ENCODE measurements at places on chromosomes 13 and 19.

GRCh38 chr13:28582225-28582891 is 76.6 kb upstream of the POMP start:
- H3K36me3 ChIP-seq = no peaks in the 10 kb centered on the region
- no peaks in the 10 kb centered on the region for H3K27me3 ChIP-seq
- peak; percentile 44 for DNase-seq
- peaks cover 3% of the 10 kb centered on the region for H3K4me1 ChIP-seq
- H3K27ac ChIP-seq = no peak overlapping the region

DNA sequence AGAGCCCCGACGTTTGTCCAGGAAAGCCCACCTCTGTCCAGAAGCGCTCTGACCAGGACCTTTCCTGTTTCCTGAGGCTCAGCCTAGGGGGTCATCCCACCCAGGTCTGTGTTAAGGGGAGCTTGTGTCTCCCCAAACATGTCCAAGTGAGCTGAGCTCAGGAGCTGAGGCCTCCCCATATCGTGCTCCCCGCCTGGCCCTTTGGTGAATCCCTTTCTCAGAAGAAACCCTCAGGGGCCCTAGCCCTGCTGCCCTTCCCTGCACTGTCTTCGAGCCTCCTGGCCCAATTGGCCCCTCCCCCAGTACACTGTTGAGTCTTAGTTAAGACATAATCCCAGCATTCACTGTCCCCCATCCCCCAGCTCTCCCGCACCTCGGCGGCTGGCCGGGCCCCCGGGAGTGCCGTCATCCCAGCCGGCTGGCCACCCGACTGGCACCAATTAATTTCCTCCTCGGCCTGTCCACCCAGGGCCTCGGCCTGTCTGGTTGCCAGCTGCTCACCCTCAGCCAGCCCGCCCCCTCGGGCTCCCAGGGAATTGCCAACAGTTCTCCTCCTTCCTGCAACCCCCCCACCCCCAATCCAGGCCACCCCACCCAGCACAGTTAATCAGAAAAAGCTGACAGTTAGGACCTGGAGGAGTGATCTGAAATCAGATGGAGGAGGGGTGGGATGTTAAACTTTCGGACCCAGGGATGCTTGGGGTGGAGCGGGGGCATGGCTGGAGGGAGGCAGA is 13.6 kb downstream of the IER2 start:
- H3K4me3 ChIP-seq = peak overlapping the region; percentile 60
- no peaks in the 10 kb centered on the region for H3K27me3 ChIP-seq
- H3K27ac ChIP-seq = peak overlapping the region; percentile 89

DNA sequence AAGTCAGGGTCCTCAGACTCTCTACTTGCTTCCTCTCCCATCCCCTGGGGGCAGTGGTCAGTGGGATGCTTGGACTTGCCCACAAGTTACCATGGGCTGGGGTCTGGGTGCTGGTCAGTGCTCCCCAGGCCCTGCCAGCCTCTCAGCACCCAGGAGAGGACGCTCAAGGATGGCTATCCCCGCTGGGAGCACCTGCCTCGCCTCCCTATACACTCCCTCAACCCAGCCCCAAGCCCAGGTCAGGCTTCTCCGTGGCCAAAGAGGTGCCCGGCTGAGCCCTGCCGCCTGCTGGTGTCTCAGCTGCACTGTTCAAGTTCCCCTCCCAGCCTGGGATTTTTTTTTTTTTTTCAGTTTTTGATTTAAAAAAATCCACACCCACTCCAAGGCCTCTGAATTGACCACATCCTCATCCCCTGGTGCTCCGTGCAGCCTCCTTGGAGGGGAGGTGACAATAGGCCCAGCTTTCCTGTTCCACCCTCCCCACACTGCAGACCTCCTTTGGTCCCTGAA is 10.8 kb downstream of the F2RL3 start:
- H3K27ac ChIP-seq = no peak overlapping the region
- H3K27me3 ChIP-seq = no peaks in the 10 kb centered on the region
- DNase-seq = no peak
- H3K36me3 ChIP-seq = no peaks in the 10 kb centered on the region
- H3K4me1 ChIP-seq = peaks cover 30% of the 10 kb centered on the region
- no peak overlapping the region for H3K4me3 ChIP-seq

- peaks cover 3% of the 10 kb centered on the region for H3K4me1 ChIP-seq
- no peak for DNase-seq
- no peak overlapping the region for H3K27ac ChIP-seq
These were observed 505.3 kb downstream of the COG6 start for GRCh38 chr13:40160618-40161350.

GRCh38 chr13:92418818-92419412 is 807.7 kb upstream of the GPC6 start:
- no peak overlapping the region for H3K27ac ChIP-seq
- H3K36me3 ChIP-seq = no peaks in the 10 kb centered on the region
- no peak for DNase-seq

DNA sequence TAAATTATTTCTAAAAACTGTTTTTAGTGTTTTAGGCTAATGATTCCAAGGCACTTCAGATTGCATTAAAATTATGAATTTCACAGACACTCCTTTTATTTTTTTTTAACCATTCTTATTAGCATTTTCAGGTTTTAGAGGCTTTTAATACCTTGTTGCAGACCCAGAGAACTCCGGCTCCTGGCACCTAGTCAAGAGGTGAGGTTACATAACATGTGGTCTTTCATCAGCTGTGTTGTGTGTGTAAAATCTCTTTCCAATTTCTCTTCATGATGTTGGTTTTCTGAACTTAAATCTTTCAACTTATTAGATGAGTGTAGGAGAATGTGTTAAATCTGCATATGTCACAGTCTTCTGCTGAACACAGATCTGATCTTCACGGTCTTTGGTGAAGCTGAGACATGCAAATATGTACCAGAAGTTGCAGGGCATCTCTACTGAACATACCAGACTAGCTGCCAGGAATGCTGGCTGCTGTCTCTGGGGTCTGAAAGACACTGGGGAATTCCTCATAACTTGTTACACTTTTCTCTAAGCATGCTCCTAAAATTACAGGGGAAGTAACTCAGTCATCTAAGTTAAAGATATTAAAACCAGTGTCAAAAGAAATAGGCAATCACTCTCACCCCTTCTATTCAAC is 1165.3 kb downstream of the EFNB2 start:
- no peak overlapping the region for H3K27ac ChIP-seq
- no peaks in the 10 kb centered on the region for H3K27me3 ChIP-seq
- no peaks in the 10 kb centered on the region for H3K36me3 ChIP-seq
- H3K4me3 ChIP-seq = no peak overlapping the region
- no peak for DNase-seq
- H3K4me1 ChIP-seq = no peaks in the 10 kb centered on the region

DNA sequence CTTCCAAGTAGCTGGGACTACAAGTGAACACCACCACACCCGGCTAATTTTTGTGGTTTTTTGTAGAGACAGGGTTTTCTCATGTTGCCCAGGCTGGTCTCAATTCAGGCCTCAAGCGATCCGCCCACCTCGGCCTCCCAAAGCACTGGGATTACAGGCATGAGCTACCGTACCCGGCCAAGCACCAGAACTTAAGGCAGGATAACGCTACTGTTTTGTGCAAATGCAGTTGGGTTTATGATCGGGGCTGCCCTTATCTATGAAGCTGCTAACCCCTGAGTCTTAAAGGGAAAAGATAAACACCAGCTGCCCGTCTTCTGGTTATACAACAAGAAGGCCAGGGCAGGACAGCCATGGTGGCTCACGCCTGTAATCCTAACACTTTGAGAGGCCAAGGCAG is 12.6 kb upstream of the TM6SF2 start:
- H3K27me3 ChIP-seq = no peaks in the 10 kb centered on the region
- no peak for DNase-seq
- H3K4me1 ChIP-seq = no peaks in the 10 kb centered on the region
- H3K36me3 ChIP-seq = peaks cover 59% of the 10 kb centered on the region

DNA sequence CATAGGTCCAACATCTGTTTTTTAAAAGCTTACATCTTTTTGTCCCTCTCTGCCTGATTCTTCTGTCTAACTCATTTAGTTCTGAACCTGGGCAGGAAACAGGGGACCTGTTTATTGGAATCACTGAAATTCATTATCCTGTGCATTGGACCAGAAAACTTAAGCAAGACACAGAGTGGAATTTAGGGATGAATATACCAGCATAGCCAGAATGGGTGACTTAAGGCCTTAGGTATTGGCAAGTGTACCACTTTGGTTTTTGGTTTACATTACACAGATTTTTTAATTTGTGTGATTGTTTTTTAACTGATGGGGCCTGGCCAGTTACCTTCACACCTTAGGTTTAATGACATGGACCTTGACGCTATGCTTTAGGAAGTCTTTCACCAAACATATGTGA is 232.5 kb downstream of the GPC5 start:
- DNase-seq = no peak
- no peaks in the 10 kb centered on the region for H3K4me1 ChIP-seq
- no peak overlapping the region for H3K4me3 ChIP-seq
- H3K27ac ChIP-seq = no peak overlapping the region

DNA sequence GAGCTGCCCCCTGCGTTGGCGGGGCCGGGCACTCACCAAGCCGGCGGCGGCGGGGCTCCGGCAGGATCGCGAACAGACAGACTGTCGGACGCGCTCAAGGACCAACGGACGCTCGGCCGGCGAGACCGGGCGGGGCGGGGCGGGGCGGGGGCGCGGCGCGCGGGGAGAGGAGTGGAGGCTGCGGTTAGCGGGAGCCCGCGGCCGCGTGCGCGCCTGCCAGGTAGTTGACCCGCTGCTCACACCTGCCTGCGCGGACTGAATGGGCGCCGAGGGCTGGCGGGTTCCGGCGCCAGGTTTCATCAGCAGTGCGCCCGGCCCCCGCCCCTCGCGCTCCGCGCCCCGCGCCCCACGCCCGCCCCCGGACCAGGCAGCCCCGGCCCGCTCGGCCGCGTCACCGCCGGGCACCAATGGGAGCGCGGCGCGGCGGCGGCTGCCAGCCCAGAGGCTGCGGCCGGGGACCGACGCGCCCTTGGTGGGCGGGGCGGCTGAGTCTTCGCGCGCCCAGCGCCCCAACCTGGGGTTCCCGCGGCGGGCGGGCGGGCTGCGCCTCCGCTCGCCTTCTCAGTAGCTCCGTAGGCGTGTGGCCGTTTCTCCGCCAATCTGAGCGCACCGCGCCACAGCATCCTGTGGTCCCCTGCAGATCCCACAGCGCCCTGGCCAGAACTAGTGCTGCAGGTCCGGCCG is at the start of gene SLC7A1:
Gene SLC7A1 (minus strand): TSS at position 309 of the 684 bp plus-strand sequence. CDS start 59,500 bp downstream, outside the sequence.
- no peaks in the 10 kb centered on the region for H3K27me3 ChIP-seq
- H3K4me3 ChIP-seq = peak within 1 kb of the TSS; percentile 65
- peaks cover 23% of the 10 kb centered on the region for H3K4me1 ChIP-seq
- H3K36me3 ChIP-seq = peaks cover 2% of the 10 kb centered on the region
- H3K27ac ChIP-seq = peak within 1 kb of the TSS; percentile 31
- peak; percentile 74 for DNase-seq

GRCh38 chr13:97122381-97122996 is 99.6 kb upstream of the MBNL2 start:
- H3K4me1 ChIP-seq = no peaks in the 10 kb centered on the region
- no peak overlapping the region for H3K4me3 ChIP-seq
- H3K36me3 ChIP-seq = no peaks in the 10 kb centered on the region
- no peak overlapping the region for H3K27ac ChIP-seq
- no peaks in the 10 kb centered on the region for H3K27me3 ChIP-seq

DNA sequence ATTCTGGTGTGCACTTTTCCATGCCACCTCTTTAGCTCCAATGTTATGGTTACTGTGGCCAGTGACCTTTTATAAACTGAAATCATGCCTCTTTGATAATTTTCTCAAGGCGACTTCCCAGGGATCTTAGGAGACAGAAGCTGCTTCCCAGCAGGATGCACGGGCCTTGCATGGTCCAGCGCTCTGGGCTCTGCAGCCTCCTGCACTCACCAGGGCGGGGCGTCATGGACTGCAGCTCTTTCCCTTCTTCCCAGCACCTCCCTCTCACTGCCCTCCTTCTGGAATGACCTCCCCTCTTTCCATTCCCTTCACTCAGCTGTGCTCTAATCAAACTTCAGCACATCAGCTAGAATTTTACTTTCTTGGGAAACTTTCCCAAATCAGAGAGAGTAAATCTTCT is 318.3 kb downstream of the IRS2 start:
- H3K27me3 ChIP-seq = no peaks in the 10 kb centered on the region
- H3K36me3 ChIP-seq = no peaks in the 10 kb centered on the region
- no peak overlapping the region for H3K27ac ChIP-seq
- H3K4me1 ChIP-seq = no peaks in the 10 kb centered on the region

DNA sequence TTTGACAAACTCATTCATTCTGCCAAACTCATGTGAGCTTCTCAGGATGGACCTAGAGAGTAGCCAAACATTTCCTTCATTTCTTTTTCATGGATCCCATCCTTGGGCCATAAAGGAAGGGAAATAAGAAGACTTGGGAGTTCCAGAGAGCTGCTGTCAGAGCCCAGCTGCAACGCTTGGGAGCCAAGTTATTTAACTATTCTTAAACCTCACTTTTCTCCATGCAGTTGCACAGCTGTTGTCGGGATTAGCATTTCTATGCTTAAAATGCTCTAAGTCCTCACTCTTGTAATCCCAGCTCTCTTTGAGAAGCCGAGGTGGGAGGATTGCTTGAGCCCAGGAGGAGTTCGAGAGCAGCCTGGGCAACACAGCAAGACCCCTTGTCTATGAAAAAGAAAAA is 11.7 kb upstream of the CASP14 start:
- H3K27me3 ChIP-seq = peaks cover 11% of the 10 kb centered on the region
- DNase-seq = no peak
- H3K27ac ChIP-seq = no peak overlapping the region
- H3K36me3 ChIP-seq = no peaks in the 10 kb centered on the region
- no peak overlapping the region for H3K4me3 ChIP-seq

DNA sequence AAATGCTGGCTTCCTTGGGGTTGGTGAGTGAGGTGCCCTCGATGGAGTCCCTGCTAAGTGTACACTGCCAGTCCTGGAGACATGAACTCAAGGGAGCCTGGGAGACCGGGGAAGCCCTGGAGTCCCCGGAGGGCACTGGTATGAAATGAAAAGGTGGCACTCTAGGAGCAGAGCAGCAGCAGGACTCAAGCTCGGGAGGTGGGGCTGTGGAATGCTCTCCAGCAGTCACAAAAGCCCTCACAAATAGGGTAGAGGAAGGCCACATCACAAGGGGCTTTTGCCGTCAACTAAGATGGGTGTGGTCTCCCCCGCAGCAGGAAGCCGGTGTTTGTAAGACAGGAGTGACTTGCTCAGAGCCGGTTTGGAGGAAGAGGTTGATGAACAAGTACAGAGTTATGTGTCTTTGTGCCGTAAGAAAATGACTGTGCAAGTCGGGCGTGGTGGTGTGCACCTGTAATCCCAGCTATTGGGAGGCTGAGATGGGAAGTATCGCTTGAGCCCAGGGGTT is 19.3 kb downstream of the CCNE1 start:
- peak overlapping the region; percentile 15 for H3K4me3 ChIP-seq
- H3K27ac ChIP-seq = peak overlapping the region; percentile 59
- H3K4me1 ChIP-seq = peaks cover 37% of the 10 kb centered on the region
- H3K36me3 ChIP-seq = no peaks in the 10 kb centered on the region

DNA sequence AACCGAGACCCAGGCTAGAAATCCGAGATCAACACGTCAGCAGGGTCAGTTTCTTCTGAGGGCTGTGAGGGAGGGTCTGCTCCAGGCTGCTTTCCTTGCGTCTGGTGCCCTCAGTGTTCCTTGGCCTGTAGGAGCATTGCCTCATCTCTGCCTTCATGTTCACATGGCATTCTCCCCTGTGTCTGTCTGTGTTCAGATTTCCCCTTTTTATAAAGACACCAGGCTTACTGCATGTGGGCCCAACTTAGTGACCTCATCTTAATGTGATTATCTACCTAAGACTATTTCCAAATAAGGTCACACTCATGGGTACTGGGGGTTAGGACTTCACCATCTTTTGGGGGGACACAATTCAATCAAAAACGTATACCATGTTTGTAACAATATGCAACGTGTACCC is 57.2 kb upstream of the C1QTNF9 start:
- DNase-seq = no peak
- peaks cover 18% of the 10 kb centered on the region for H3K36me3 ChIP-seq
- peak overlapping the region; percentile 78 for H3K4me3 ChIP-seq
- H3K4me1 ChIP-seq = peaks cover 67% of the 10 kb centered on the region
- H3K27me3 ChIP-seq = no peaks in the 10 kb centered on the region
- H3K27ac ChIP-seq = peak overlapping the region; percentile 89

GRCh38 chr13:34430294-34430693 is 511.8 kb upstream of the NBEA start:
- H3K4me1 ChIP-seq = no peaks in the 10 kb centered on the region
- H3K27ac ChIP-seq = no peak overlapping the region
- H3K4me3 ChIP-seq = no peak overlapping the region
- H3K27me3 ChIP-seq = no peaks in the 10 kb centered on the region
- no peak for DNase-seq
